Ureter (tissue), 1 donor: ENCODE measurements at places on chromosomes 16 and 17.

GRCh38 chr17:78924481-78925151, 571 bp downstream of the TIMP2 start:
- DNase-seq, result no peak

DNA sequence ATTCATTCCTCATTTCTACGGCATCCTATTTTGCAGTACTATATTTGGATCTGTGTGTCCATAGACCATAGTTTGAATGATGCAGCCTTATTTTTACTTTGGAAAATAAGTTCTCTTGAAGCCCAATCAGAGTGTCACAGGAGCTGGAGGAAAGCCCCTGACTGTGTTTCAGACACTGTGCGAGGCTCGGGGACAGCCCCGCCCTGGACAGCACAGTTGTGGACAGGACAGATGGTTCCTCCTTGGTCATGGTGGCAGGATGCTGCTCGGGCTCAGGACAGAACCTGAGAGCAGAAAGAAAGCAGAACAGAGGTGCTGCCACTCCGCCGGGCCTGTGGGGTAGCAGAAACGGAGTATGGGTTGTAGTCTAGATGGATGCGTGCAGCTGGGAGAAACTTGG, 22.9 kb downstream of the BANP start:
- DNase-seq, result no peak

- DNase-seq, result no peak
These were observed 18.5 kb downstream of the GAA start for GRCh38 chr17:80119839-80120238.

GRCh38 chr16:1834096-1834495, 7.1 kb downstream of the FAHD1 start:
- DNase-seq, result no peak

GRCh38 chr16:64532117-64532516, 589.7 kb downstream of the CDH11 start:
- no peak for DNase-seq

DNA sequence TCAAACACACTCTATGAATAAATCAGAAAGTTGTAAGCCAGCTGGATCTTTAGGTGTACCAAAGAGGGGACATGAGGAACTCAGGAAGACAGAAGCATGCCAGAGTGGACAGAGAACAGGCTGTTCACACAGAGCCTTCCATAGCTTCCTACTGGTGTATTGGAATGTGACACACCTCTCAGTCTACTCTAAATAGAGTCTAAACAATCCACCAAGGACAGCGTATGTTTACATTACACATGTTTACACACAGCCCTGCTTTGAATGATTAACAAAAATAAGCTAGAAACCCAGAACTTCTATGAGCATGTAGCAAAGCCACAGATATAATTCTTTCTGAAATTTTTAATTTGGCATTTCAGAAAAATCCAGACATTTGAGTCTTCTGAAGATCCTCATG, 1279.0 kb upstream of the CDH8 start:
- no peak for DNase-seq

DNA sequence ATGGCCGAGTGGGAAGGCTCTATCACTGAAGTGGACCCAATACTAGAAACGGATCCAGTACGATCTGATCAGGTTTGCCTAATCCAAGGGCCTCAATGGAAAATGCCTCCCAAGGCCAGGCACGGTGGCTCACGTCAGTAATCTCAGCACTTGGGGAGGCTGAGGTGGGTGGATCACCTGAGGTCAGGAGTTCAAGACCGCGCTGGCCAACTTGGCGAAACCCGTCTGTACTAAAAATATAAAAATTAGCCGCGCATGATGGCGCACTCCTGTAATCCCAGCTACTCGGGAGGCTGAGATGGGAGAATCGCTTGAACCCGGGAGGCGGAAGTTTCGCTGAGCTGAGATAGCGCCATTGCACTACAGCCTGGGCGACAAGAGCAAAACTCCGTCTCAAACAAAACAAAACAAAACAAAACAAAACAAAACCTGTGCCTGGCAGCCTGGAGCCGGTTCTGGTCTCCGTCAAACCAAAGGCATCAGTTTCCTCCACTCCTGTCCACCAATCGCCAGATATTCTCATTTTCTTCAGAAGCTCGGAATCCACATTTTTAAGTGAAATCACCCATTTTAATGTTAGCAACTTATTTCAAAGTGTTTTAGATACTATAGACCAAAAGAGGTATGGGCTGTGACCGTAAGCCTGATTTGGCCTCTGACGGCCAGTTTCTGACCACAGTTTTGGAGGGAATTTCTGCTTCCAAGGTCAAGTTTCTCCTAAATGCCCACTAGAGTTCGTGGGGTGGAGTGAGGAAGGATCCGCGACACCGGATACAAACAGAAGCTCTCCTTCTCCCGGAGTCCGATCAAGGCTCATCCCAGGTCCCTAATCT, 664 bp downstream of the NQO1 start:
- DNase-seq, result no peak

DNA sequence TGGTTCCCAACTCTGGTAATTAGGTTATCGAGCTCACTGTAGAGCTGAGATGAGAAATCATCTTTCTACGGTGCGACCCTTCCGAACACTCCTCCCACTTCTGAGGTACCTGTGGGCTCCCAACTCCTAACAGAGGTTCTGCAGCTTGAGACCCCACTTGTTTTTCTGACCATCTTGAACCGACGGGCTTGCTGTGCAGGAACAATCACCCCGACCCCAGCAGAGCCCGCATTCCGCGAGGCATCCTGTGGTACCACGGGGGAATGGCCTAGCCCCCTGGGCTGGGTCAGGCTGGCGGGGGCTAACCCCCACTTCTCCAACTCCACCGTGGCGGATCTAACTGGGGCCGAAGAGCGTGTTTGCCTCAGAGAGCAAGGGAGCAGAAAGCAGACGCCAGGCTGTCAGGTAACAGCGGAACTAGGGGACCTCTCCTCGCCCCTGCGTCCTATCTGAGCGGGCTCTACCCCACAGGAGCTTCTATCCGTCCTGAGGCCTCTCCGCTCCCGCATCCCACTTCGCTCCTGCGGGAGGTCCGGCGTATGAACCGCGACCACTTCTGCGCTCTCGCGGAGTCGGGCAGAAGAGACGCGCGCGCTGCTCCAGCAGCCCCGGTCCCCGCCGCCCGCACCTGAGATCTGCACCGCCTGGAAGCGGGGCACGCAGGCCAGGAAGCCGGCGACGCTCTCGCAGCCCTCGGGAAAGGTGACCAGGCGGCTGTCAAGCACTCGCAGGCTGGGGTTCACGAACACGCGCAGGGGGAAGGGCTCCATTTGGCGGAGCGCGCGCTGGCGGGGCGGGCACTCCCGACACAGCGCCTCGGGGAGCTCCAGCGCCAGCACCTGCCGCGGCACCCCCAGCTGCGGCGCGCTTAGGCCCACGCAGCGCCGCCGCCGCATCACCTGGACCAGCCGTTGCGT, 761 bp downstream of the PDF start:
- DNase-seq, result no peak

- no peak for DNase-seq
These were observed 118.8 kb upstream of the TBX2 start for GRCh38 chr17:61280851-61281250.

DNA sequence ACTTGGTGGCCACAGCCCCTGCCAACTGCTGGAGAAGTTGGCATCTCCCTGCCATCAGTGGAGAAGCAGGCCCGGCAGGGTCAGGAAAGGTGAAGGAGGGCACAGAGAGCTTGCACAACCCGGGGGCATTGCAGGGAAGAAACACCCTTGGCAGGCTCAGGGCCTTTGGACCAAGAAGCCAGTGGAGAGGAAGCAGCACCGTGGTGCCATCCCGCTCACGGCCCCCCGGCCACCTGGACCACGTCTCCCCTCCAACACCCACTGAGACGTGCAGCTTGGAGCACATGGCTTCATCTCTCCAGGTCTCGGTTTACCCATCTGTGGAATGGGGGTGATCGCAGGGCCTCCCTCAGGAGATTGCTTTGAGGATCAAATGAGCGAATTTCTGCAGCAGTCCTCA, 158.1 kb downstream of the RBFOX3 start:
- no peak for DNase-seq

- DNase-seq, result peak; percentile 90
These were observed 40.8 kb upstream of the CMIP start for GRCh38 chr16:81403601-81404391.
